ENCODE measurements at places on chromosomes 1 and 21.

DNA sequence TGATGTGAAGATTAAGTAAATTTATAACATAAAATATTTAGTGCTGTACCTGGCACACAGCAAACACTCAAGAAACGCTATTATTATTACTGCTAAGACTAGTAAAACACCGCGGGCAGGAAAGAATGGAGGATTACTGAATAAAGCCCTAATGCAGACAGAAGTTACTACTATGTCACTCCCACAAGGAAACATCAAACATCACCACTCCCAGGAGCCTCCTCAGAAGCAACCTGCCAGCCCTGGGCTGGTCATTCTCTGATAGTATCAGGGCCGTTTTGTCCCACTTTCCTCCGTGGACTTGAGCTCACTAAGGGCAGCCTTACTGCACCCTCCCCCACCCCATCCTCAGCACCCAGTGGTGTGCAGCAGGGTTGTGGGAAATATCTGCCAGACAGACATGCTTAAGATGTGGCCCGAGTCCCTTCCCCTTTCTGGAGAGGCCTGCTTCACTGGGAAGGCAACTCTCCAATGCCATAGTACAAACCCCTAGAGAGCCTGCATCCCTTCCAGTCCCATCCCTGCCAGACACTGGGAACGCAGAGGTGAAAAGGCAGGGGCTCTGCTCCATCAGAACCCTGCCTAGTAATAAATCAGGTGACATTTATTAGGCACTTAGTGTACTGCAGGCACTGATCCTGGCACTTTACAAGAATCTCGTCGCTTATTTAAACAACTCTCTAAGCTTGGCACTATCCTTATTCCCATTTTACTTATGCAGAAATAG is 41.7 kb upstream of the ECE1 start:
- DNase-seq = no peak

GRCh38 chr1:13585612-13585991 is 2.0 kb downstream of the PDPN start:
- DNase-seq = no peak

DNA sequence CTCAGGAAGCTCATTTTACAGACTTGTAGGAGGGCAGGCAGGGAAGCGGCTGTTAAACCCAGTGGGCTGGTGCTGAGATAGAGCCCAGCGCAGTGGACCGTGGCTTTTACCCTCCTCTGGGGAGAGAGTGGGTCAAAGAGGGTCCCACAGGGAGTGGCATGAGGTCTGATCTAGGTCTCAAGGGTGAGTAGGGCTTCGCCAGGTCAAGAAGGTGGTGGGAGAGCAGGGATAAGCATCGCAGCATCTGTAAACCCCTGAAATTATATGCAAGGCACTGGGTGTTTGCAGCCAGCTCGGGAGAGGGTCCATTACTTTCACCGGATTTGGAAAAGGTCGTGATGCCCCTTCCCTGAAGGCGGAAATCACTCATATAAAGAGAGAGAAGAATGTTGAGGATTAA is 89.1 kb downstream of the ZSCAN20 start:
- DNase-seq = no peak

- DNase-seq = no peak
Measured at GRCh38 chr1:157325220-157325619, 187.0 kb upstream of the ETV3 start.

- no peak for DNase-seq
Measured at GRCh38 chr1:153627715-153628626, at the start of gene S100A1. Gene S100A1 (plus strand): TSS chr1:153628434. CDS start chr1:153630522, 2,088 bp downstream.

- no peak for DNase-seq
Measured at GRCh38 chr1:43945674-43946235, 995 bp upstream of the IPO13 start.

- DNase-seq = no peak
Measured at GRCh38 chr1:37308031-37308960, 166.1 kb upstream of the ZC3H12A start.

DNA sequence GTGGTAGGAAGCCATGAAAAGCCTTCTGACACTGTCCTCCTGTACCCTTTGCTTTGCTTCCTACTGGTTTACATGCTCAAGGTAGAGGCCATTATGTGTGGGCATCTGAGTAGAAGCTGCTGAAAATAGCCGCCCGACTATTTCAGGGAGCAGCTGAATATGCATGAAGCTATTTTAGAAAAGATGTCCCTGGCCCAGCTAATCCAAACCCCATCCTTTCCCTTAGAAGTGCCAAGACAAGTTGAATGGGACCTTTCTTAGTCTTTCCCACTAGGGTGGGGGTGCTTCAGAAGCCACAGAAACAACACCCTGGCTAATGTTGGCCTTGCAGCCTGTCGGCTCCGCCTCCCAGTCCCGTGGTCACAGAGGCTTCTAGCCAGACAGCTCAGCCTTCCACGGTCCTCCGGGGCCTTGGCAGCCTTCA is 205.1 kb upstream of the EDN2 start:
- DNase-seq = no peak

- no peak for DNase-seq
Measured at GRCh38 chr1:14724246-14724645, 125.8 kb downstream of the KAZN start.

GRCh38 chr1:21703318-21703963 is 34.3 kb upstream of the RAP1GAP start:
- DNase-seq = no peak

DNA sequence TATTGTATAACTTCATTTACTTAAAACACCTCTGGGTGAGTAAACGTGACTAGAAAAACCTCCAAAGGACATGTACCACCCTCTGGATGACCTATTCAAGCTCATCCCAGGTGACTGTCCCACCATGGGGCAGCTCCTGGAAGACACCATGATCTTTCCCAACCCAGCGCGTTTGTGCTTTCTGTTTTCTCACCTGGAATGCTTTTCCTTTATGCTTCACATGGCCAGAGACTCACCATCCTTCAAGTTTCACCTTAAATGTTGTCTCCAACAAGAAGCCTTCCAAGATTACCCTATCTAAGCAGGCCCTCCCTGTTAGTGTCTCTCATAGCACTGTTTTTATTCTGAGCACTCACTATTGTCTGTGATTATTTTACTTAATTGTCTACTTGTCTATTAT is 11.1 kb downstream of the CYP4B1 start:
- no peak for DNase-seq

DNA sequence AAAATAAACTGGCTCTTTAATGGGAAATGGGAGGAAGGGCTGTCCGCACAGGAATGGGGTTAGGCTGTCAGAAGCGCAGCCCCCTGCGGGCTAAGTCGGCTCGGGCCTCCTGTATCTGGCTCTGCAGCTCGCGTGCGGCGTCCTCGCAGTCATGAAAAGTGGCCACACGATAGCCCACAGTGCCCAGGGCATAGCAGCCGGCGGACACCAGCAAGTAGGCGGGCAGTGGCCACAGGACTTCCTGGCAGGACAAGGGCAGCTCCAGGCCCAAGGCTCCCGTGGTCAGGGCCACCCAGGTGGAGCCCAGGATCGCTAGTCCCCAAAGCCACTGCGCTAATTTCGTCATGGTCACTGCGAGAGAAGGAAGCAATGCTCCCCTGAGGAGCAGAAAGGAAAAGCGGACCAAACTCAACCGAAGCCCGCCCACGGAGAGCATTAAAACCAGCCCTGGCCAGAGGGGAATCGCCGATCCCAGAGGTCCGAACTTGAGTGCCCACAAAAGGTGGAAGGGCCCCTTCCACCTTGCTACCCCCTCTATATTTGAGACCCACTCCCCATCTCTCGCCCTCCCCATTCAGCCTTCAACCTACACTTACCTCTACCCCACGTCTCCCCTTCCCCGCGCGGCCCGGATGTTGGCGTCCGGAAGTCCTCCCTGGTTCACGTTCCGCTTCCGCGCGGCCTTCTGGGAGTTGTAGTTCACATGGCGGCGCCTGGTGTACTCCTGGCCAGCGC is at the start of gene DPM3:
Gene DPM3, minus strand, starts transcription at position 637 of the 735 bp plus-strand sequence. Its CDS starts 291 bp downstream, at position 346.
- DNase-seq = peak; percentile 90

- DNase-seq = no peak
Measured at GRCh38 chr1:61395146-61395800, 312.9 kb downstream of the NFIA start.

GRCh38 chr1:31382379-31382989 is 9.6 kb upstream of the FABP3 start:
- no peak for DNase-seq

- no peak for DNase-seq
Measured at GRCh38 chr21:45211661-45212060, 76.0 kb downstream of the POFUT2 start.

All from tibial nerve (tissue), 4 donors.